DMS79 treated with DMSO at 0.1 percent for 48 hours (cell line): ENCODE measurements at places on chromosomes 1 and 21.

- DNase-seq: no peak
Measured at GRCh38 chr21:26423511-26423910, 149.6 kb downstream of the CYYR1 start.

- no peak for DNase-seq
Measured at GRCh38 chr1:154407198-154408091, 2.3 kb downstream of the IL6R start.

GRCh38 chr1:18072066-18072465, 35.5 kb upstream of the IGSF21 start:
- DNase-seq: no peak

- no peak for DNase-seq
Measured at GRCh38 chr1:91700332-91700731, 185.6 kb downstream of the TGFBR3 start.

- DNase-seq: no peak
Measured at GRCh38 chr1:214445831-214446614, 105.4 kb downstream of the PTPN14 start.

- DNase-seq: peak; percentile 38
Measured at GRCh38 chr1:208189183-208189582, 55.0 kb downstream of the PLXNA2 start.

DNA sequence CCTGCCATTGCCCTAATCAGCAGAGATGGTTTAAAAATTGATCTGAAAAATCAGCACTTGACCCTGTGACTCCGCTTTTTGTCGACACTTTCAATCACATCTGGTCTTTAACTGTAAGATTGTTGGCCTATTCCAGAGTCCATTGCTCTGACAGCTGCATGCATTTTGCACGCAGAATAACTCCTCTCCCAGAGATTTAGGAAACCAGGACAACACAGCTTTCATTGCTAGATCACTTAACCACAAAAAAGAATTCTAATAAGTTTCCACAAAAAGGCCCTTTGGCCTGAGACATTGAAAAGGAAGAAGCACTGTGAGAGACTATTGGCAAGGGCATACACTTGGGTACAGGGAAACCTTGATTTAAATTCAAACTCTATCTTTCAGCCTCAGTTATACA, 373.1 kb downstream of the TGFB2 start:
- DNase-seq: no peak

DNA sequence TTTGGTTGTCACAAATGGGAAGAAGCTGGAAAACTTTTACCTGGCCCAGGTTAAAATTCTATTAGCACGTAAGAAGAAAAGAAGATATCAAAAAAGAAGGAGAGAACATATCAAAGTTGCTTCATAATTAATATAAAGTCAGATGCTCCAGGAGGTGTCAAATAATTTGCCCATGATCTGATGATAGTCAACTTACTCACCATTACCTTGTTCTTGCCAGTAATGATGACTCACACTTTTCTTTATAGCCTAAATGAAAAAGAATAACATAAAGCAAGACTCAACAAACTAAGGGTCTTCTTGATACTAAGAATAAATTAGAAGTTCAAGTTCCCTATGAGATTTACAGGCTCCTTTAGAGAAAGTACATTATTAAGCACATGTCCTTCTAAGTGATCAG, 580.4 kb downstream of the TTLL7 start:
- DNase-seq: no peak

DNA sequence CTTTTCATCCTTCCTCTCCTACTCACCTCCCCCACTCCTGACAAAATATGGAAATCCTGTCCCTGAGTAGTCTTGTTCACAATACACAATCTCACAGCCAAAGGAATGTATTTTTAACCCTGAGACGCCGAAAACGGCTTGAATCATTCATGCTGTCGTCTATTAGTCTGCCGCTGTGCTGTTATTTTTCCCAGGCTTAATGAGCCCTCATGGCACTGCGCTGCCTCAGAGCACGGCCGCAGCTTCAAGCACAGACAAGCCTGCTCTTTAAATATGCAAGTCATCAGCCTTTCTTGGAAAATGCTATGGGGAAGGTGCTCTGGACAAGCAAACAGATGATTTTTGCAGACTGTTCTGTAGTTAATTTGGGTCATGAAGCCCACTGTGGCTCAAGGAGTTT, 302.7 kb downstream of the DISC1 start:
- peak; percentile 85 for DNase-seq
